ENCODE measurements at places on chromosomes 11 and 22. TPM values are rescaled to one million over a fixed set of nuclear protein-coding genes. Genes with fewer than 3 reads are reported as not detected.

Gene OR6T1
- polyA plus RNA-seq = not detected

DNA sequence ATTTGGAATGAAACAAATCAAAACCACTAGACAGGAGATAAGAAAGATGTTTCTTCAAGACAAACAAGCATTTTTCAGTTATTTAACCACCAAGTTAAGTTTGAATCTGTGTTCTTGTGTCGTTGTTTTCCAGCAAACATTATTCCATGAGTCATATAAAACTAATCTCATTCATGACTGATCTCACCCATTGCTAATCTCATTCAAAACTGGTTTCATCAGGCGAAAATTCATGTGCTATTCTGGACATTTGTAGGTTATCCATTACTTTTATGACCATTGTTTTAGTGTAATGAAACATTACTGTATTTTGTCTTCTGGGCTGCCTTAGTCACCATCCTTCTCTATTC lies 221.8 kb downstream of the DDX10 start:
- no peak for DNase-seq

GRCh38 chr22:35452351-35452781 lies 52.4 kb downstream of the MCM5 start:
- DNase-seq = no peak

- DNase-seq = peak; percentile 16
These were observed 1.1 kb downstream of the RRP8 start for GRCh38 chr11:6602096-6602940.

GRCh38 chr11:65844231-65844872 lies 10.6 kb downstream of the SNX32 start:
- DNase-seq = no peak

- DNase-seq = no peak
These were observed 23.7 kb upstream of the FXYD6 start for GRCh38 chr11:117900121-117900648.

- no peak for DNase-seq
These were observed 74.0 kb downstream of the USP35 start for GRCh38 chr11:78262691-78263090.

DNA sequence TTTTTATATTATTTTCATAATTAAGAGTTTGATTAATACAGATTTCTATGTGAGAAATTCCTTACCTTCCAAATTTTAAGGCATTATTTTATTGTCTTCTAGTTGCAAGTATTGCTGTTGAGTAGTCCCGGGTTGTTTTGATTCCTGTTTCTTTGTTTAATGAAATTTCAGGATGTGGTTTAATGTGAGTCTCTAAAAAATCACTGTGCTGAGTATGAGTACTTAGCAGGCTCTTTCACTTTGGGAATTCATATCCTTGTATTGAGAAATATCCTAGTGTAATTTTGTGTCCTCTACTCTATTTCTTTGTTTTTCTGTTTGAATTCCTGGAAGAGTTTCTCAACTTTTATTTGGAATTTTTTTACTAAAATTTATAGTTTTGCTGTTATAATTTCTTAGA lies 113.2 kb downstream of the TMEM135 start:
- no peak for DNase-seq

GRCh38 chr11:17558025-17558780 lies 11.1 kb downstream of the OTOG start:
- no peak for DNase-seq

DNA sequence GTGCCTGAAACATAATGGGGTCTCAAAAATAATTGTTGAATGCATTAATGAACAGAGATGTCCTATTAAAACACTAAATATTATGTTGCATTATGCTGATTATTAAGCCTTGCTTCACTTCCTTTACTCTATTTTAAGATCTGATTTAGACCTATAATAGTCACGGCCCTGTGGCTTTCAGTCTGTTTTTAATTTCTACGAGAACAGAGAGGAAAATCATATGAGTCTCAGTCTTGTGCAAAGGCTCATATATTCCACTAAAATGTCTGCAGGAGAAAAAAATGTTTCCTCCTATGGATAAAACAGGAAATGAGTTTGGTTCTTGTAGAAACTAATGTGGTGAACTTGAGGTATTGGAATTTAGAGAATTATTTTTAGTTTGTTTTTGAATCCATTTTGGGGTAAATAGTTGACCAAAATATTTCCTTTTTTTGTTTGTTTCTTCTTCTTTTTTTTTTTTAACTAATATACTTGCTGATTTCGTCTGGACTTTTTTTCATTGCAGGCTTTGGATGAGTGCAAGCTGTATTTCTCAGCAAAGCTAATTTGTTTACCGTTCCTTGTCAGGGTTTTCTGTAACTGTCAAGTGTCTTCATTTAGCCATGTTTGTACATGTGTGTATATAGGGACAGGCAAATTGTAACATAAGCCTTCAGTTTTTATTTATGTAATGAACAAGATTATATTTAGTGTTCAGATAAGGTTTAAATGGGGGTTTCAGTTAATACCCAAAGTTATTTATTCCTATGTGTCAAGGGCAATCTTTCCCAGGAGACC lies 139.1 kb upstream of the DDI1 start:
- DNase-seq = no peak
